ENCODE measurements at places on chromosomes 1 and 21.

DNA sequence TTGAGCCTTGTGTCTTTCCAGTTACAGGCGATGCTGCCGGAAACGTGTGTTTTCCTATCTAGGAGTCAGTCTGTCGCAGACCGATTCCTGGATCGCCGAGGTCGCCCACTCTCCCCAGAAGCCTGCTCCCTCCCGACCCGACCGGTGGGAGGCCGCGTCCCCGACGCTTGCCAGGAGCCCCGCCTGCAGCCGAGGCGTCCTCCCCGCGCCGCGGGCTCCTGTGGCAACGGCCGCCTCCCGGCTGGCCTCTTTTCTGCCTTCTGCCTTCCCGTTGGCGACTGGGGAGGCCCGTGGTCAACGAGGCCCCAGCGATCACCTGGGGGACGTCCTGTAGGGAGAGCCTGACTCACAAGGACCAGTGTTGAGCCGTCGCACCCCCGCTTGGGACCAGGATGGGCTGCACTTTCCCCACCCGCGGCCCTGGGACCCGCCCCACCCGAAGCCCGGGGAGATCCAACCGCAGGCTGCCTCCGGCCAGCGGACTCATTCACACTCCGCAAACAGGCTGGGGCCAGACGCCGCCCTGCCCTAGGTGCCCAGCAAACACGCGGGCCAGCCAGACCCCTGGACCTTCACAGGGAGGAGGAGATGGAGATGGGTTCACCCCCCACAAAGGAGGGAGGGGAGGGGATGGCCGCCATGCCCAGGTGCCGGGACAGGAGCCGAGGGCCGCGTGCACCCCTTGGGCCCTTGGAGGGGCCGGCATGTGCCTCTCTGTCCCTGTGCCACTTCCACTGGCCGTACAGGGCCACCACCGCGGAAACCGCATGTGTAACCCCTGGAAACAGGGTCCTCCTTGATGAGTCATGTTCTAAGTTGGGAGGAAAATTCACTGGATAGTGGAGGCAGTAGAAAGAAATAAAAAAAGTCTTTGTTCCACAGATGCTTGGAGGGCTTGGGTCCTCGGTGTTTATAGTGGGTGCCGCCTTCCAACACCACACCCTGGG lies 7.2 kb upstream of the COL6A1 start:
- no peak for DNase-seq

DNA sequence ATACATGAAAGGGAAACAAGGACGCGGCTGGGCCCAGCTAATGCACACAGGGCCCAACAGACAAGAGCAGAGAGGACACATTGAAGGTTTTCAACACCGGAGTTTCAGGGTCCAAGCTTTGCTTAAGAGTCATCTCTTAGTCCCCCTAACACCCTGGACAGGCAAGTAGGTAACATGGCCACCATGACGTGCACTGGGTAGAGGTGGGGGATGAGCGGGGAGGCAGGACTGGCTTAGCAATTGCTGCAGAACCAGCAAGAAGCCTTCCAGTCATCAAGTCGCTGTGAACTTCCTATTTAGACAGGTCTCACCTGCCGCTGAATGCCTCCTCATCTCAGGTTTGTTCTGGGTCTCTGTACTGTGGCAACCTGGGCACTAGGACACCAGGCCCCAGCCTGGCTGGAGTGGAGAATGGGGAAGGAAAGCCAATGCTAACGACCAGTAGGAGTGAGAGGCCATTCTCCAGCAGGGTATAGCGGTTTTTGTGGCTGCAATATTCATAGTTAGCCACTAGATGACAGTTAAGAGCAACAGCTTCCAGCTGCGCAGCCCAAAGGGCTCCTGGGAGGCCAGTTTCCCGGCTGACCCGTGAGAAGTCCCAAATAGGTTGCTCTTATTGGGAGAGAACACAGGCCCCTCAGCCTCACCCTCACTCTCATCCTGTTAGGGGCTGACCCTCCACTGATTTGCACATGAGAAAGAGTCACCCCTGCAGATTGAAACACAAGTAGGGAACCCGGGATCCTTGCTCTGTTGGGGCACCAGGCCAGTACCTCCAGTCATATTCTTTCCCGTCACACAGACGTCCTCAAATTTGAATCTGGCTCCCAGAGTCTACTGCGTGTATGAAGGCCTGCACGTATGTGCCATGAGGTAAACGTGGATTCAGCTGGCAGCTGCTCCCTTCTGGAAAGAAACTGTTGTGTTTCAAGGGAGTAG lies 6.0 kb upstream of the PIGC start:
- no peak for DNase-seq

DNA sequence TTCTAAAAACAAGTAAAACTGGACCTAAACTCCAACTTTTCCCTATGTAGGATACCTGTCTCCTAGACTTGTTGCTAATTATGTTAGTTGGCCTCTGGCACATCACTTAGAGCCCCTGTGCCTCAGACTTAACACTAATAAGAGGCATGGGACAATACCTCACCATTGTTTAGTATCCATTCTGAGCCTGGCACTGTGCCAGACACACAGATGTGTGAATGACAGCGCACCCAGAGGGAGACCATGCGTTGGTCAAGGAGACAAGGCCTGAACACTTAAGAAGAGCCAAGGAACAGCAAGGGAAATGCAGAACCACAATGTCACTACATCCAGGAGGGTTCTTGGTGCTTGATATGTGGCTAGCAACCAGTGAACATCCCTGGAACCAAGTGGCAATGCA lies 189.1 kb downstream of the FGGY start:
- DNase-seq: no peak

DNA sequence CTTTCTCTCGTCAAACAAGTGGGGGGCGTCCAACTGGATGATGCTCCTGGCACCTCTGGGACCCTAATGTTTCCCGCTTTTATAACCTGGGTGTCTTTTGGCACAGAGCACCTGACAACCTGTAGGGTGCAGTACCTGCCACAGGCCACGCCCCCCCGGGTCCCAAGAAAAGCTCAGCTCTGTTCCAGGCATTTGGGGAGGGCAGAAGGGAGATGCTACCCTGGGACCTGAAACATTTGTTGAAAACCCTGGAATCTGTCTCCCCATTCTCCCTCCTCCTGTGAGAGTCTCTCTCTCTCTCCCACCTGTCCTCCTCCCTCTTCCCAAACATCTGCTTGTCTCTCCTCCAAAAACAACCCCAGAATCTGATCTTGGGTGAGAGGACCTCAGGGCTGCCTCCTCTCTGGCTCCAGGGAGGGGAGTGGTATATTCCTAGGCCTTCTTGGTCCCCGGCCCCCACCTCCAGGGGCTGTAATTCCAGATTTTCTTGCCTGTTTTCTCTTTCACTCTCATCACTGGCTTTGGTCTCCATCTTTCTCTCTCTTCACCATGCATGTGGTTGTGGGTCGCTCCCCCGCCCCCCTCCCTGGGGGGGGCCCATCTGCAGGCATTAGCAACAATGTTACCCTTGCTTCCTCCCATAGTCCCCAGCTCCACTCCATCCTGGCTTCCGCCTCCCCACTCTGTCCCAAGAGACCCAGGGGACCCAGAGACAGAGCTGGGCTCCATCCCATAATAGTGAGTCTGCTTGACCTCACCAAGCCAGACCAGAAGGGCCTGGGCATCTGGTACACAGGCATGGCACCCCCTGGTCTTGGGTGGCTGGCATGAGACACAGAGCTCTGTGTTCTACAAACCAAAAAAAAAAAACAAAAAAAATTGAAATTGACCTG lies 4.1 kb downstream of the AHDC1 start:
- no peak for DNase-seq

GRCh38 chr1:99855914-99856450 lies 5.8 kb downstream of the AGL start:
- no peak for DNase-seq

DNA sequence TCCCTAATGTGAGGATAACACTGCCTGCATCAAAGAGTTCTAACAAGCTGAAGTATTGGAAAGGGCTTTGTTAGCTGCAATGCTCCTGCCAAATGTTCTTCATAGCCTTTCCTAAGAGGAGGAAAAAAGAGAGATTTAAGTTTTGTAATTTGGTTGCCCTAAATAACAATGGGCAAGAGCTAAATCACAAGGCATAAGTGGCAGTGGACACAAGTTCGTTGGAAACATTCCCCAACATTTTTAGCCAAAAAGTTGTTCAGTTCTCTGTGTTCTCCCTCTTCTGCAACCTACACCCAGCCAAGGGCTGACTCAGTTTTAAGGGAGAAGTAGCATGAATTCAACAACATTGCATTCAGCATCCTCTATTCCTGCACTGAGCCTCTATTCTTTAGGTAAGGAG lies 2.6 kb upstream of the UQCRHL start:
- no peak for DNase-seq

DNA sequence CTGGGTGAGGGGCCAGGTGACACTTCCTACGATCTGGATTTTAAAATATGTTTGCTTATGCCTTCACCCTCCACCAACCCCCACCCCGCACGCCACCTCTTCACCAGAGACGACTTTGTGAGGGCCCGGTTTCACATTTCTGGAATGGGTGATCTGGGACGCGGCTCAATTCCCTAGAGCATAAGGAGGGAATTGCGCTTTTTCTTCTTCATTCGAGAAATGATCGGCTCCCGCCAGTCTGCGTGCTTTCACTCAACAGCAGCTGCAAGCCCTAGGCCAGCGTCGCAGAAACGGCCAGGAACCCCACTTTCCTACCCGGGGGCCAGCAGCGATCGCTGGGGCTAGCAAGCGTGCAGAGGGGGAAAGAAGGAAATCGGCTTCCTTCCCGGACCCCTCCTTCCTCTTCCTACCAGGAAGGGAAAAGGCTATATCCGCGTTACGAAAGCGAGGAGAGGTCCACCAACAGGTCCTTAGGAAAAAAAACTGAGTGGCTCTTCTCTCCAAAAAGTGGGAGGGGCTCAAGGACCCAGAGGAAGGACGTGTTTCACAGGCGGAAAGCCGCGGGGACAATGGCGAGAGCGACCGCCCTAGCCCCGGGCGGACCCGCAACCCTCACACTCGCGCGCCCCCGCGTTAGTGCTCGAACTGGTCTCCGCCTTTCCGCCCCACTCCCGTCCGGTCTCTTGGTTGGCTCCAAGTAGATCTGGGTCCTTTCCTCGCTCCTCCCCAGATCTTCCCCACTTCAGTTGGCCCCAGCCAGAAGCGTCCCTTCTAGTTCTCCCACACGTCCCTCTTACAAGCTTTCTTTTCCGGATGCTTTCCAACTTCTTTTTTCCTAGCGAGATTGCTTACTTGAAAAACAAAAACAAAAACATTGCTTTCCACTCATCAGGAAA lies 1.1 kb upstream of the ADAMTS1 start:
- no peak for DNase-seq

DNA sequence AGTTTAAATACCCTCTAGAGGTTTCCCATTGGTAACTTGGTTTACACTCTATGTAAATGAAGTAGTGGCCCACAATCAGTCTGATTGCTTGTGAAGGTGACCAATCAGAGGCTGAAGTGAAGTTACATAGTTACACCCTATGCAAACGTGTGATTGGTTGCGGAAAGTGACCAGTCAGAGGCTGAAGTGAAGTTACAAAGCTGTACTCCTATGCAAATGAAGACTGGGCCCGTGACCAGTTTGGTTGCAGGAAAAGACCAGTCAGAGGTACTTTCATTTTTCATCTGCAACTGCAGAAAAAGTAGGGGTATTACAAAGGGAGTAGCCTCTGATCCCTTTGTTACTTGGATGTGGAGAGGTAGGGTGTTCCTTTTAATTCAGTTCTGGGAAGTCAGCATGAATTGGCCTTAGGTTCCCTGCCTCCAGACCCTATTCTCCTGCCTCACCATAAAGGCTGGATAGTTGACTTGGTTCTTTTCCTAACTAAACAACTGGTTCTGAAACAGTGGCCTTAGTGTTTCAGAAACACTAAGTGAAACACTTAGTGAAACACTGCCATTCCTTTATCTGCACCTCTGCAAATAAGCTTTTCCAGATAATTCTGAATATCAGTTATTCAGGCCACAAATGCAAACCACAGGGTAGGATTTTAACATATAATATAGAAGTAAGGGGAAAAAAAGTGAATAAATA lies 39.3 kb downstream of the MAGI3 start:
- DNase-seq: no peak

DNA sequence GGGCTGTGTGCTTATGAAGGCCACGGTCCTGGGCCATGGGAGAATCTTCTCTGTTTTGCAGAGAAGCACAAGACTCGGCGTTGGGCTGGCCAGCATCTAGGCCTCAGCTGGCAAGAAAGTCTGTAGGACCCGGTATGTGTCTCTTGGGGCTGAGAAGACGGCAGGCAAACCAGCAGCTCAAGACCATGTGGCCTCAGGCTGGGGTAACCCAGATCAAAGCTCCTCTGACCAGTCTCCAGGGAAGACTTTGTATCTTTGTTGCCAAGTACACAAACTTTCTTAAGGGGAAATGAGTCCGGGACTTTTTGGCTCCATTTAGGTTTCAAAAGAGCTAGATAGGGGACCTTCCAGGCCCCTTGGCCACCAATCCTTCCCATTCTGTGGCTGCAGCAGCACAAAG lies 60.1 kb downstream of the PTP4A2 start:
- DNase-seq: no peak

DNA sequence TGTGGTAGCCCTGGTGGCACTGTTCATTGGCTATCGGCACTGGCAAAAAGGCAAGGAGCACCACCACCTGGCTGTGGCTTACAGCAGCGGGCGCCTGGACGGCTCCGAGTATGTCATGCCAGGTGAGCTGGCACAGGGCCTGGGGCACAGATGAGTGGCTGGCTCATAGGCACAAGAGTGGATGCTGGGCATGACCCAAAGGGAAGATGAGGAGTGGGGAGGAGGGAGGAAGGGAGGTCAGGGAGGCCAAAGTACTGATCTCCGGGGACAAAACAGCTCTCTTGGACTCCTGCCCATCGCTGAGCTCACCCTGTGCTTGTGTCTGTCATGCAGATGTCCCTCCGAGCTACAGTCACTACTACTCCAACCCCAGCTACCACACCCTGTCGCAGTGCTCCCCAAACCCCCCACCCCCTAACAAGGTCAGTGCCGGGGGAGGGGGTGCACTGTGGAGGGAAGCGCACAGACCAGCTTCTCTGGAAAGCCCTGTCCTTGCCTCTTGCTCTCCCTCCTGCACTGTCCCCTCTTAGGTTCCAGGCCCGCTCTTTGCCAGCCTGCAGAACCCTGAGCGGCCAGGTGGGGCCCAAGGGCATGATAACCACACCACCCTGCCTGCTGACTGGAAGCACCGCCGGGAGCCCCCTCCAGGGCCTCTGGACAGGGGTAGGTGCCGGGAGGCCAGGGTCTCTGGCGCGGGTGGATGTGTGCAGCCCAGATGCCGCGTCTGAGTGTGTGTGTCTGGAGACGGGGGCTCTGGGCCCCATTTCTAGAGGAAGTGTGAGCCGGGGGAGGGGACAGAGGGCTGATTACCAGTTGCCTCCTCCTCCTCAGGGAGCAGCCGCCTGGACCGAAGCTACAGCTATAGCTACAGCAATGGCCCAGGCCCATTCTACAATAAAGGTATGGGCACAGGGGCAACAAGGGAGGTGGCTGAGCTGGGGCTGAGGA lies 7.3 kb upstream of the LRRC71 start:
- no peak for DNase-seq

DNA sequence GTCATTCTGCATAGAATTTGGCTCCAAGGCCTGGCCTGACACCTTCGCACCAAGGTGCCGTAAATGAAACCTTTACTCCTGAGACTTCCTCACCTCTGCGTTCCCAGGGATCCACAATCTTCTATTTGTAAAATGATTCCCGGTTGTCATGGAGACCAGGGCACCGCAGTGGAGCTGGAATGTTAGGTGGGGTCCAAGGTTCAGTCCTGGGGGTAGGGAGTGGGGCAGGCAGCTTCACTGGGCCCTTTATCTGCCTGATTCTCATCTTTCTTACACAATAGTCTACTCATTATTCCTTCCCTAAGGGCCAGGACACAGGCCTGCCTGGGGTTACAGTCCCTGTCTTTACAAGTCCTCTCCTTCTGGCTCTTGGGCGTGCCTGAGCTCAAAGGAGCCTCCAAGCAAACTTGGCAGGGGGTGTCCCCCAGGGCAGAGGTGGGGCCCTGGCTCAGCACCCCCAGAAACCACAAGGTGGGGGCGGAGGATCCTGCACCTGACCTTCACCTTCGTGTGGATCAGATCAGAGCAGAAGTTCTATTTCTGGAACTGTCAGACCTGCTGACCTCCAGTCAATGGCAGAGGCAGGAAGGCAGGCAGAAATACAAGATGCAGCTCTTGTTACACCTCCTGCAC lies 51.1 kb downstream of the RIPK4 start:
- DNase-seq: no peak
